ENCODE measurements at places on chromosomes 3 and 15.

GRCh38 chr3:4818986-4819693 lies 160.1 kb upstream of the BHLHE40 start:
- DNase-seq = no peak

DNA sequence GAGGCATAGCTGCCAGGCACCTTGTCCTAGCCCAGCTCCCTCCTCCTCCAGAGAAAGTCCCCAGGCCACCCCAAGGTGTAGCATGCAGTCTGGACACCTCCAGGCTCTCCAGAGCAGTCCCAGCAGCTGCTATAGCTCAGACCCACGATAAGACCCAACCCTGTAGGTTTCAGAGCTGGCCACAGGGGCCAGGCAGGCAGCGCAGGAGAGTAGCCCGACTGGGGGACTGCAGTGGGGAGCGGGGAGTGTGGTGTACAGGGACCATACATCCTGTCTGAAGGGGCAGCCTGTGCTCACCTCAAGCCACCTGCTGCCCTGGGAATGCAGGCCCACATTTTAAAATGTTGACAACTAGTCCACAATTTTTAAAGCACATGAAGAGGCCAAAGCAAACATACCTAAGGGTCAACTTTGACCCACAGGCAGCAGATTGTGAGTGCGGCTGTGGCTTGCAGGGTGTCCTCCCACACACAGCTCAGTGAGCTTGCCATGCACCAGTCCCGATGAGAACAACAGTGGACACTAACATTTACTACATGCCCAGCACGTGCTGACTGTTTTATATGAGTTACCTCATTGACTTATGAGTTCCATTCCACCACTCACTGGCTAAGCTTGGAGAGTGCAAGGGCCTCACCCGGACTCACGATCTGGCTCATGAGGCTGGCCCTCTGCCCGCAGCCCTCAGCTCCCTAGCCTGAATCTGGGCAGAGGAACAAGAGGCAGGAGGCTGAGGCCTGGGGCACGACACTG lies 81.4 kb downstream of the DNAJB8 start:
- no peak for DNase-seq

GRCh38 chr3:5095886-5096285 lies 26.2 kb upstream of the ARL8B start:
- DNase-seq = peak; percentile 9

DNA sequence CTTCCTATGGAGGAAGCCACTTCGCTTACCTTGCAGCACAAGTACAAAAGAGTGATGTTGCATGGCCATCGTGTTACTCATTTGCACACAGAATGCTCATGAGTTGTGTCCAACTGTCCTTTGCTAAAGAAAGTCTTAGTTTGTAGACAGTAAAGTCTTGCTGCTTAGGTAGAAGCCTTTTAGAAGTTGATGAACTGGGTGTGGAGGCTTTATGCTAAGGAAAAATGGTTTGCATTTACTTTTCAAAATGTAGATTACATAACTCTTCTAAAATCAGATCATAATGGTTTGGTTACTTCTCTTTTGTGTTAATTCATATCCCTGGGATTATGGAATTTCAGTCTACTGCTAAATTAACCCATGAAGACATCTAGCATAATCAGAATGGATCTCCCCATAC lies 84.5 kb upstream of the FLNB start:
- no peak for DNase-seq

- no peak for DNase-seq
Observed at GRCh38 chr3:69435274-69436265, 49.7 kb upstream of the FRMD4B start.

DNA sequence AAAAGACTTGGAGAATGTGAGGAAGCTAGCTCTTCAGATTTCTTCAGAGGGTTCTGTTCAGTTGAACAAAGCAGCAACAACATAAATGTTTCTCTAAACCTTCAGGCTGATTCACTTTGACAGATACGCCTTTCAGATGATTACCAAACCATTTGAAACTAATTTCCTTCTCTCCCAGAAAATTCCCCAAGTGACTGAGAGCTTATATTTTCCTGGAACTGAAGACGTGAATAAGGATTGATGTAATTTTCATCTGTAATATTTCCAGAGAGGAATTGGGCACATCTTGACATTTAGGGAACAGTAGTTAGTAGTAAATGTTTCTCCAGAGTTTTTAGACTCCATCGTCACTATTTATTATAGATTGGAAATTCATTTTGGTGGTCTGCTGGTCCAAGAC lies 108.6 kb upstream of the AADACL2 start:
- DNase-seq = no peak

DNA sequence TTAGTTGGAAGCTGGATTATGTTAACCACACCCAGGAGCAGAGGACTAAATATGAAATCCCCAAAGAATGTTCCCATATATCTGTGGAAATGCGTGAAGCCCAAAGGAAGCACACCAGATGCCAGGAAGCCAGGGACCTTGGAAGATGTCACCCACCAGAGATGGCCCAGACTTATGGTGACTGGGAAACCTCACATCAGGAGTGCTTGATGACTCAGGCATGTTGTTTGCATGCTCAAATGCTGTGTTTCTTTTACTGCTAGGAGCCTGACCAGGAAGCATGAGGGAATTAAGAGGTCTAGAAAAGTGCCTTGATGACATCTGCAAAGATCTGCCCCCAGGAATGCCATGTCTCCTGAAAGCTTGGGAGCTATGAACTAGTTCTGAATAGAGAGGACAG lies 109.0 kb upstream of the SLC2A2 start:
- no peak for DNase-seq

DNA sequence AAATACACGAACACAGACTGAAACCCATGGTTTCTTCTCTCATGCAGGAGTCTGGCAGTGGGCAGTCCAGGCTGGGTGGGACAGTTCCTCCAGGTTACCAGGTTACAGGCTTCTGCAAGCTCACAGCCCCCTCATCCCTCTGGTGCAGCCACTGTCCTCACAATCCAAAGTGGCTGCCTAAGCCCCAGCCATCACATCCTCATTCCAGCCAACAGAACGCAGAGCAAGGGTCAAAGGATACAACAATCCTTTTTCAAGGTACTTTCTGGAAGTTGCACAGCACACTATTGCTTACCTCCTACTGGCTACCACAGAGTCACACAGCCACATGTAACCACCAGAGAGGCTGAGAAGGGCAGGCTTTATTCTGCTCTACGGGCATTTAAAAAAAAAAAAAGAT lies 154.6 kb downstream of the NUP210 start:
- no peak for DNase-seq

GRCh38 chr3:44939581-44940036 lies 36.4 kb downstream of the ZDHHC3 start:
- no peak for DNase-seq

DNA sequence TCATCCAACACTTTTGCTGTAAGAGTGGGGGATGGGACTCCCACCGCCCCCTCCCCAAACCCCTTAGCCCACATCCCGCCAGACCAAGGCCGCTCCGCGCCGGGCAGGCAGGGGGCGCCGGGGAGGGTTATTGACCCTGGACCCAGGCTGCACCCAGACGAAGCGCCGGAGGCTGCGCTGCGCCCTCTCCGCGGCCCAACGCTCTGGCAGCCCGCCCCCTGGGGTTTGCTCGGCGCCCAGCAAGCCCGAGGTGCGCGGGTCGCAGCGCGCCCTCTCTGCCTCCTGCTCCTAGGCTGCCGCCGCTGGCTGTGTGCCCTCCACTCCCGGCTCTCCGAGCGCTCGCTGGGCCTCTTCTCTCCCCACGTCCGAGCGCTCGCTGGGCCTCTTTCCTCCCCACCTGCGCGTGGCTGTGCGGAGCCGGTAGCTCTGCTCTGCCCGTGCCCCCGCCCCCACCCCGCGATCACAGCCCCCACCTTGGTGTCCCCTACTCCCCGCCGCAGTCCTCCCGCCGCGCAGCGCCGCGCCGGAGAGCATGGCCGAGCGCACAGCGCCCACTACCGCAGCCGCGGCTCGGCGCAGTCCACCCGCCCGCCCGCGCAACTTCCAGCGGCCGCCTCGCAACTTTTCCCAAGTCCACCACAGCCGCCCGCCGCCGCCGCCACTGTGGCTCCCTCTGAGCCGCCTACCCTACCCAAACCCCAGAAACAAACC lies 1.2 kb downstream of the MECOM start:
- peak; percentile 44 for DNase-seq

DNA sequence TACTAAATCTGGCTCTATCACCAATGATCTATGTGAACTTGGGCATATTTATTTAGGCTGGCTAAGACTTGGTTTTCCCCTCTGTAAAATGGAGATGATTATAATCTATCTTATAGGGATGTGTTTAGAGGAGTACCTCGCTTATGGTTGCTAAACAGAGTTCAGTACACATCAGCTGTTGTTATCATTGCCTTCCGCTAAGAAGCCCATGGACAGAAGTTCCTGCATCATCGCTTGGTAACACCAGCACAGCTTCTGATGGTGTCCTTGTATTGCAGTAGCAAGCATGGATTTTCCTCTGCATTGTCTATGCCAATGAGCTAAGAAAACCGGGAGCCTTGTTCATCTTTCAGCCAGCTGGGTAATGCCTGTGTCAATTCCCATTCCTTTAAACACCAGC lies 73.1 kb upstream of the LRTM1 start:
- no peak for DNase-seq

All from stimulated activated CD4-positive, alpha-beta T cell treated with anti-CD3 and anti-CD28 coated beads, Interleukin-1b, Interleukin-23, amount 100 ng/mL, for 48 hours (primary cell).